ENCODE measurements at places on chromosomes 6 and 20. TPM values are rescaled to one million over a fixed set of nuclear protein-coding genes. Genes with fewer than 3 reads are reported as not detected.

The GNMT gene
- 0.36 TPM for total RNA-seq

The SNRPB2 gene
- 41.6 TPM for total RNA-seq

The TMEM217 gene
- 1.00 TPM for total RNA-seq

DNA sequence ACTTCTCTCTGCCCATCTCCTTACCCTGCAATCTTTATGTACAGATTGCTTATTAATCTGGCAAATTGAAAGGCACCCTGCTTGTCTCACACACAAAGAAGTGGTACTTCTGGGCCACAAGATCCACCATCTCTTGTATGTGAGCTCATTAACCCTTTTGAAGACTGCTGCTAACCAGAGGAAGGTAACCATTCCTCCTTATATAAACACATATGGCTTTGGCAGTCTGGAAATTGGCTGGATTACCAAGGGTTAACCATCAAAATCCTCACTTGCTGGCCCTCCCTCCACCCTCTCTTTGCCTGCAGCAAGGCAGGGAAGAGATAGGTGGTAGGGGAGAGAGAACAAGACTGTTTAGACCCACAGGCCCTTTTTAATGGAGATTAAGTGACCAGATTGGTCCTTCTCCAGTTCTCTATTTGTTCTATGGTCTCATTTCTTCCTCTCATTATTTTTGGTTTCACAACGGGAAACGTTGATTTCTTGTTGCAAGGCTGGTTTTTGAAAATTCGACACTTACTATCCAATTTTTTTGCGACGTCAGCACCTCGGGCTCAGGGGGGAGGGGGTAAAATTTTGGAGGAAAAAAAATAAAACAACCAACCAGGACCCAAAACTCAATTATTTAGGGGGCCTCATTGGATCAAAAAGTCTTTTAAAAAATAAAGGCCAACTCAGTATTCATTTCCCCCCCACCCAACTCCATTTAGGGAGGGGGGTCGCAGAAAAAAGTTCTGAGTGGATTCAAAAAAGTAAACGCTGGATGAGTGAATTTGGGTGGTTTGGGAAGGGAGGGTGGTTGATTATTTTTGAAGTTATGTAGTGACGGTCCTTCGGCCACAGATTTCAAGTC lies 859 bp downstream of the PPP1R10 start:
- DNase-seq = peak; percentile 44

- DNase-seq = no peak
Observed at GRCh38 chr20:20206788-20207187, 154.5 kb downstream of the CFAP61 start.

Measured in cerebellum (tissue), 4 donors.